ENCODE measurements at places on chromosomes 1 and 21.

DNA sequence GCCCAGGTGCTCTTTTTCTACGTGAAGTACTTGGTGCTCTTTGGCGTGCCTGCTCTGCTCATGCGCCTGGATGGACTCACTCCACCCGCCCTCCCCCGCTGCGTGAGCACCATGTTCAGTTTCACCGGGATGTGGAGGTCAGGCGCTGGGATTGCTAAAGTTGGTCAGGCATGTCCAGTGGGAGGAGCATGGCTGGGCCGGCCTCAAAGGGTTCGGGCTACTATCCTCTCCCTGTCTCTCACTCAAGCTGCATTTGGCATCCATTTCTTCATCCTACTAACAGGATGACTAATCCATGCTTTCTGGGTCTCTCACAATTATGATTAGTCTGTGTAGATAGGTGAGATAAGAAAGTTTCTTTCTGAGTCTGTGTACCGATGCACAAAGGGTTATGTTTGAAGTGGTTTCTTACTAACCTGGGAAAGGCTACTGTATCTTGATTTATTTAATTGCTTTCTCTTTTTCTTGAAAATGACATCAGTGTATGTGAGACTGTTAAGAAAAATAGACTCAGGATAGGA lies 135.9 kb downstream of the HHAT start:
- DNase-seq, result no peak

DNA sequence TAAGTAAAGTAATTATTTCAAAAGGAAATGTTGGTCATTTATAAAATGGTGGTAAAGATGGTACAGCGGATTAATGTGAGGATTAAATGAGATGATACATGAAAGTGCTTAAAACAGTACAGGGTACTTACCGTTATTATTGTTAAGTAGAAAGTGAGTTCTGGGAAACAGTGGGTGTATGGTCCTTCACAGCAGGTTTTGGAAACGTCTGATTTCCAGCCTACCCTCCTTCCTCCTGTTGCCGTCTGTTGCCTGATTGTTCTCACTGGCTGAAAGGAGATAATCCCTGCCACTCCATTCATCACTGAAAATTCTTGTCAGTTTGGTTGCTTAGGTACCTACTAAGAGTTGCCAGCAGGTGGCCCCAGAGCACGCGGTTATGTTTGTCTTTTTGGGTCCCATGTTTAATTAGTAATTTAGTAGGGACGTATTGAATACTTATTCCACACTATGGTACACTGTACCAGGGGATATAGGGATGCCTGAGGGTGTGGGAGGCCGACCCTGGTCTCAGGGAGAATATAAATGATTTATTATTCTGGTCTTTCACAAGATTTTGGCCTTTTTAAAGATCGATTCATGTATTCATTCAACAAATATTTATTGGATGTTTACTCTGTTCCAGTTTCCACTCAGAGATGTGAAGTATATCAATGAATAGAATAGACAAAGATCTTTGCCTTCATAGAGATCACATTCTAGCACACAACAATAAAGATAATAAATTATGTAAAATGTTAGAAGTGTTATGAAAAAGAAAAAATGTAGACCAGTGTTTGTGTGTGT lies 30.8 kb upstream of the RPTN start:
- DNase-seq, result no peak

- DNase-seq, result no peak
Observed at GRCh38 chr1:209375671-209376365, 207.7 kb upstream of the CAMK1G start.

DNA sequence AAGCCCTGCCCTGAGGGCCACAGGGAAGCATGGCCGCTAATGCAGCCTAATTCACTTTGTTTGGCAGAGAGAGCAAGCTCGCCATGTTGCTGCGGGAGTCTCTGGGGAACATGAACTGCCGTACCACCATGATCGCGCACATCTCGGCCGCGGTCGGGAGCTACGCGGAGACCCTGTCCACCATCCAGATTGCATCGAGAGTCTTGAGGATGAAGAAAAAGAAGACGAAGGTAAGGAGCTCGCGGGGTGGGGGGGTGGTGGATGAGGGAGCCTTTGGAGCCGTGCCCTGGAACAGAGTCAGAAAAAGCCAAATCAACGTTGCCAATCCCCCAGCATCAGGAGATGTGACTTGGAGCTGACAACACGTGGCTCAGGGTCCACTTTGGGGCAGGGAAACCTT lies 529.4 kb downstream of the KIF26B start:
- DNase-seq, result no peak

GRCh38 chr1:17742583-17742982 lies 12.6 kb upstream of the ACTL8 start:
- no peak for DNase-seq

- no peak for DNase-seq
Observed at GRCh38 chr1:159012495-159012894, 2.8 kb downstream of the IFI16 start.

GRCh38 chr1:21586846-21587601 lies 77.8 kb downstream of the ALPL start:
- no peak for DNase-seq

GRCh38 chr21:20551939-20552338 lies 446.3 kb upstream of the NCAM2 start:
- DNase-seq, result no peak

GRCh38 chr1:153945131-153945794 lies 1.3 kb downstream of the DENND4B start:
- no peak for DNase-seq

DNA sequence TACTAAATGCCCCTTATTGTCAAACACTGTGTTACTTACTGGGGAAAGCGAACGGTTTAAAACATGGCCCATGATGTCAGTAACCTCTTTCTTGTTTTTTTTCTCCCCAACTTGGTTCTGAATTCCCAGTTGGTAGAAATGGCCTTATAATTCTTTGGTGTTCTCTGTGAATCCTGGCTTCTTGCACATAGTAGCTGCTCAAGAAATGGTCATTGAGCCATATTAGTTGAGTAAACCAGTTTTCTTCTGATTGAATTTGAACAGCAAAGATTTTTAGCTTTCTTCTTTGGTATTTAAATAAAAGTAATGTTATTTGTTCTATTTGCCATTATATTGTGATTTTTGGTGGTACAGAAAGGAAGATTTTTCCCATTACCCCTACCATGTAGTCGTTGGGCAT lies 87.3 kb downstream of the NFIA start:
- DNase-seq, result no peak
